Cardiac fibroblast (primary cell): ENCODE measurements at places on chromosomes 16 and 17.

- DNase-seq, result peak; percentile 98
Observed at GRCh38 chr16:25109643-25110042, 1.9 kb upstream of the LCMT1 start.

DNA sequence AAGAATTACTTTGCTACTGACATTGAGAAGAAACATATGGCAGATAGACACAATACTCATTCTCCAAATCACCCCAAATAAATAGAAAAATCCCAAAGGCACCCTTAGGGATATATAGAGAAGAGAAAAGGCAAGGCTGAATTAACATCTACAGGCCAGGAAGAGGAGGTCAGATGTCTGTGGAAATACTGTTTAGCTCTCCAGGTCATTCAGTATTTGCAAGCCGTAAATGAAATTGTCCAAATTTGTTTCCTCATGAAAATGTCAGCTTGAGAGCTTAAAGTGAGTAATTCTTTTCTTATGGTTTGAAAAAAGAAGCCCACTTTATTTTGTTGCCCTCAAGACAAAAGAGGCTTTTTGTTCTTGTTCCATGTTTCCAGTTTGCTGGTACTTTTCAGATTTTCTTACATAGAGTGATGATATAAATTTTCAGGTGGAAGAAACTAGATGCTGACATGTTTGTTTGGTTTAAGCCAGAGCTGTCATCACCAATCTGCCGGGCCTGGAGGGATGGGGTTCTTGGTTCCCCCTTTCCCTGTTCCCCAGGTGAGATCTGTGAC, 189.0 kb downstream of the MAP2K4 start:
- DNase-seq, result no peak

DNA sequence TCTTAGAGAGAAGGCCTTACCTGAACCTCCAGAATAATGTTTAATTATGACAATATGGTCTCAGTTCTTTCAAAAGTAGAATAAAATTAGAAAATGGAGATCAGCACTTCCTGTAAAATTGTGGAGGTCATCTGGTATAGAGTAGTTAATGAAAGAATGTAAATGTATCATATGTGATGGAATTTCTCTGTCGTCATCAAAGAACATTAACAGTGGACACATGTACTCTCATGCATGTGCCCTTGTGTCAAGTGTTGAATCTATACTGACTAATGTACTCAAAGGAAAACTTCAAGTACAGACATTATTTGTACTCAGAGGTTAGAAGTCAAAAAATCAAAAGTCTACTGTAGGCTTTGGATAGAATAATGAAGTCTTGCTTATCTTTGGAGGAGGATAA, 129.2 kb upstream of the MYOCD start:
- DNase-seq, result no peak

GRCh38 chr17:62966426-62967204, 580 bp downstream of the TANC2 start:
- DNase-seq, result no peak

GRCh38 chr17:6780886-6781285, 4.9 kb downstream of the FBXO39 start:
- DNase-seq, result no peak

GRCh38 chr17:60941571-60941970, 263.9 kb downstream of the BCAS3 start:
- no peak for DNase-seq

GRCh38 chr17:74288785-74289184, 14.8 kb downstream of the DNAI2 start:
- no peak for DNase-seq

DNA sequence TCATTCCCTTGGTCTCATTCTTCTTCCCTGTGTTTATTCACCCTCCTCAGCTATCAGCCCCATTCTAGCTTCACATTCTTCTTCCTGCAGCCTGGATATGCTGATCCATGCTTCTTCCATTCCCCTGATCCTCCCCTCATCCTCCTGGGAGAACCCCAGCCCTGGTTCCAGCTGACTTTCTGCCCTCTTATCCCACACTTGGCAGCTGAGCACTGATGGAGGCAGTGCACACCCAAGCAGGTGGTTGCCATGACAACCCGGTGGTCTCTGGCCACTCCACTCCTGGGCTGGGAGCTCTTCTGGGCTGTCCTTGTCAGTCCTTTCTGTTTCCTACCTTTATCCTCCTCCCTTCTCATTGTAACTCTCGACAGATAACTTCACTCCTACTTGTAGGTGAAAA, 16.7 kb upstream of the TUBG2 start:
- DNase-seq, result no peak

- DNase-seq, result no peak
Observed at GRCh38 chr17:36928471-36929345, 8.6 kb upstream of the LHX1 start.

DNA sequence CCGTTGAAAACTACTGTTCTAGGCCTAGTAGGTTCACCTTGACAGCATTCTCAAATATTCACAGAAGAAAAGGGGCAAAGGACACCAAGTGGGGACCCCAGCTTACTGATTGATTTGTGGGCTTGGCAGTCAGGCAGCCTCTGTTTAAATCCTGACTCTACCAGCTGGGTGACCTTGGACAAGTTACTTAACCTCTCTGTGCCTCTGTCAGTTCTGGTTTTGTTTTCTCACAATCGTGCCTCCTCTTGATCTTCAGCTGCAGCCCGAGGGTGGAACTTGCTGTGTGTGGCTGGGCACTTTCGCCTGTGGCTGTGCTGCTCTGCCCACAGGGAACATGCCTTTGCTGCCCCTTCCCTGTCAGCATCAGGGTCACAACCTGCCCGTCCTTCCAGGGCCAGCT, 17.8 kb downstream of the RAP1GAP2 start:
- DNase-seq, result no peak

DNA sequence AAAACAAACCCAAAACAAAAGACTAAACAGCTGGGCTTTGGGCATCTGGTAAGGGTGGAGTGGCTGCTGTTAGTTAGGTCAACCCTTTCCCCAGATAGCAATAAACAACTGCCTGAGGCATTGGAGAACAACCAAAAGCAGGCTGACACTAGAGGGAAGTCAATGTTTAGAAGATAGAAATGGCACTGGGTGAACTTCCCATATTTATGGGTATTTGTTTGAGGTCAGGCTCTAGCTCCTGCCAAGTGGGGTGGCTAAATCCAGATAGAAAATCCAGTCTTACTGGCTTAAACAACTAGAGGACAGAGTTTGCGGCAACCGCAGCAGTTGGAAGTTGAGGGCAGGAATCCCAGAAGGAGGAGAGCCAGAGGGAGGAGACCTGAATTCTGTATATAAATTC, 79.4 kb downstream of the SDK2 start:
- no peak for DNase-seq

DNA sequence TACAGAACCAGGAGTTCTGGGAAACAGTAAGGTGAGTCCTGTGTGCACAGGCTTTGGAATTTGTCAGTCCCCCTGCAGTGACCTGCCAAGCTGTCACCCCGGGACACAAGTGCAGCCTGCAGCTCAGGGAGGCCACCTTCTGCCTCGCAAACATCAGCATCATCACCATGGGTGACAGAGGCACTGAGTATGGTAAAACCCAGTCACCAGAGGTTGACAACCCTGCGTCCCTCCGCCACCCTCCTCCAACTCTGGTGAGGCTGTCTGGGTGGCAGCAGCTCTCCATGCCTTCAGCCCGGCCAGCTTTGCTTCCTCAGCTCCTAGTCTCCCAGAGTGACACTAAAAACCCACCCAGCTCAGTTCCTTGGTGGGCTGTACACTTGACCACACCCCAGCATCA, 221.0 kb downstream of the CPPED1 start:
- no peak for DNase-seq

GRCh38 chr16:15477802-15478201, 43.4 kb downstream of the BMERB1 start:
- DNase-seq, result no peak

DNA sequence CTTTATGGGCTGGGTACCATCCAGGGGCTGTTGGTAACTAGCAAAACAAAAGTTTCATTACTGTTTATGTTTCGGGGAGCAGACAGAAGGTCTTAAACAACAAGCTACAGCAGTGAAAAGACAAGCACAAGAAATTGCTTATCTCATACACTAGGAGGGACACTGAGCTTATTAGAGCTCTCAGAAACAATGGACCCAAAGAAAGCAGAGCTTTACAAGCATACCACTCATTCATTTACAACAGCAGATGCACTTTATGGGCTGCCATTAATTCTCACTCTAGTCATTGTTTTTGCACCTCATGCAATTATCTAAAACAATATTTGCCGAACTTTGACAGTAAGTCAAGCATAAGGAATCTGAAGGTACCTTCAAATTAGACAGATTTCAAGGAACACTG, 10.0 kb downstream of the KRT16 start:
- DNase-seq, result no peak

DNA sequence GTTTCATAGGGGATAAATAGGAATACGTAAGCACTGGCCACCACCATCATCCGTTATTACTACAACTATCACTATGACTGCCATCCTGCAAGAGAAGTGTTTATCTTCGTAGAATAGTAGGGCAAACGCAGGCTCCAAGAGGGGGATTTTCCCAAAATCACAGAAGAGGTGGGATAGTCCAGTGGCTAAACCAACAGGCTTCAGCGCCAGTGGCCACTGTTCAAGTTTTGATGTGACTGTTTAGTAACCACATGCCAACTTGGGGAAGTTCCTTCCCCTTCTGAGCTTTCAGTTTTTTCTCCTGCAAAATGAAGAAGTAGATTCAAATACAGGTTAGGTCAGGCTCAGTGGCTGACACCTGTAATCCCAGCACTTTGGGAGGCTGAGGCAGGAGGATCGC, 60.7 kb upstream of the GRIN2A start:
- no peak for DNase-seq

GRCh38 chr16:25750488-25751216, 58.9 kb downstream of the HS3ST4 start:
- DNase-seq, result no peak

GRCh38 chr16:67593288-67593687, 31.0 kb downstream of the CTCF start:
- no peak for DNase-seq

- DNase-seq, result no peak
Observed at GRCh38 chr16:82621781-82622180, 5.0 kb upstream of the CDH13 start.

- peak; percentile 10 for DNase-seq
Observed at GRCh38 chr16:11915114-11915643, 577 bp downstream of the GSPT1 start.

- DNase-seq, result no peak
Observed at GRCh38 chr16:12489357-12489990, 314.2 kb downstream of the CPPED1 start.

GRCh38 chr17:55702150-55702549, 20.5 kb downstream of the TMEM100 start:
- DNase-seq, result no peak

- no peak for DNase-seq
Observed at GRCh38 chr17:68592682-68593641, 8.2 kb downstream of the FAM20A start.

DNA sequence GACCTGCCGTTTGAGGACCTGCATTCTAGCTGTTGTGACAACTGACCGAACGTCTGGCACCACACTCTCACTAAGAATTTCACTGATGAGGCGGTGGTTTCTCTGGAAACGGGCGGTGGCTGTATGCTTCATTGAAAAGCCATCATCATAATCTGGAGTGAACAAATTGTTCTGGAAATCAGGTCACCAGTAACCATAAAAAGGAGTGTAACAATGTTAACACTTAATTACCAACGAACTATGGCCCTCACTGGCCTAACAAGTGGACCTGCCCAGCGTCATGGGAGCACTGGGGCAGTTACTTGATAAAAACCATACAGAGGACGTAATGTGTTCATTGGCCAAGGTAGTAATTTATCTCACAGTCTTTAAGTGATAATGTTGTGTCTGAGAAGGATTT, 15.4 kb downstream of the SMARCE1 start:
- no peak for DNase-seq

DNA sequence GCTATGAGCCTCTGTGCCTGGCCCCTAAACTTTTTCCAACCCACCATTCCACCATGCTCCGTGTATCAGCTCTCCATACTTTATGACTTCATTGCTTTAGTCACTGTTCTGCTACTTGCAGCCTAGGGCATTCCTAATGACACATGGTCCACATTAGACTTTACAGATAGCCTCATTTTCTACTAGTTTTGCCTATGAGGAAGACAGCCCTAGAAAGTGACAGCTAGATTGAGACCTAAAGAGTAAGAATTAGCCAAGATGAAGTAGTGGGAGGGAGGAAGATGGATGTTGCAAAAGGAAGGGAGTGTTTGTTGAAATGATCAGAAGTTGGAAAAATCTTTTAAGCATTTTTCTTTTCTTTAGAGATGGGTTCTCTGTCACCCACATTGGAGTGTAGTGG, 11.0 kb downstream of the C16orf54 start:
- DNase-seq, result no peak

- no peak for DNase-seq
Observed at GRCh38 chr16:73717266-73717974, 579.2 kb upstream of the PSMD7 start.

DNA sequence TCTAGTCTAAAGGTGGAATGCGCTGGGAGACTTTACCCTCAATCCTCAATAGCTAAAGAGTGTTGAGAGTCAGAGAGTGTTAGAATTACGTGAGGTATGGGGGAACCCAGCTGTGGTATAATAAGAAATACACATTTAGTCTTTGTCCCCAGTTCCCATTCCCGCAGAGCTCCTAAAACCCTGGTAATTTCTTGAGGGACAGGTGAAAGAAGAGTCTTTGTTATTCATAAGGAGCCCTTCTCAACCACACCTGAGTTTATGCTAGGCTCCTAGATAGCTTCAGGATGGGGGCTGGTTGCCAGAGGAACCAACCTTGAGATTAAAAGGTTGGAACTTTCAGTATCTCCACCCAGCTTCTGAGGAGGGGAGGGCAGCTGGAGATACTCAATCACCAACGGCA, 5.8 kb downstream of the ZNF18 start:
- DNase-seq, result no peak

- peak; percentile 2 for DNase-seq
Observed at GRCh38 chr17:65855245-65855644, 293.8 kb upstream of the AXIN2 start.

DNA sequence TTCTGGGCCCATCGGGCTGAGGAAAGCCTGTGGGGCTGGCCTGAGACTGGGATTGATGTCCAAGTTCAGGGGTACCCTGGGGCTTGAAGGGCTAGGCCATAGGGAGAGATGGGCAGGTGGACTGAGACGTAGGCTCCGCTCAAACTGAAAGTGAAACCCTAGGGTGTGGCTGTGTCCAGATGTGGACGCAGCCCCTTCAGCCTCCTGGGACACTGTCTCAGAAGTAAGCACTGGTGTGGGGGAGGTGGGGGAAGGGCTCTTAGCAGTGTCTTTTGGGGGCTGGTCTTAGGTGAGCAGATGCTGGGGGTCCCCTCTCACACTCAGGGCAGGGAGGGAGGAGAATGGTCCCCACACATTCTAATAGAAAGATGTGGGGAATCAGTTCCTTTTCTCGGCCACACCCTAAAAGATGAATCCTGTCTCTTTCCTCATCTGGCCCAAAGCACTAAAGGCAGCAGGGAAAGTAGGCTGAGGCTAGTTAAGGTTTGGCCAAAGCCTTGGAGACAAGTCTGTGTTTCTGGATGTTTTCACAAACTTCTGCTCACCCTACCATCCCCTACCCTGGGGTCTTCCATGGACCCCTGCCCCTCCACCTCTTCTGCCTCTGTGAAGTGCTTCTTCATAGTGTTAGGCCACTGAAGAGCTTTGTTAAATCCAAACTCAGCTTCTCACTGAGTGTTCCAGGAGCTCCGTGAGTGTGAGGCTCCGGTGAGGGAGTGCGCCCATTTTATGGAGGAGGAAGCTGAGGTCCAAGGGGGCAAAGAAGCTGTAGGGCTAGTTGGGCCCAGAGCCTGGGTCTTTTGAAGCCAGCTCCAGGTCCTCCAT, 5.6 kb downstream of the FMNL1 start:
- peak; percentile 36 for DNase-seq
